Transverse colon (tissue), 4 donors: ENCODE measurements at places on chromosomes 12 and 14.

- no peak for DNase-seq
Measured at GRCh38 chr12:75184516-75184915, 25.1 kb downstream of the KCNC2 start.

DNA sequence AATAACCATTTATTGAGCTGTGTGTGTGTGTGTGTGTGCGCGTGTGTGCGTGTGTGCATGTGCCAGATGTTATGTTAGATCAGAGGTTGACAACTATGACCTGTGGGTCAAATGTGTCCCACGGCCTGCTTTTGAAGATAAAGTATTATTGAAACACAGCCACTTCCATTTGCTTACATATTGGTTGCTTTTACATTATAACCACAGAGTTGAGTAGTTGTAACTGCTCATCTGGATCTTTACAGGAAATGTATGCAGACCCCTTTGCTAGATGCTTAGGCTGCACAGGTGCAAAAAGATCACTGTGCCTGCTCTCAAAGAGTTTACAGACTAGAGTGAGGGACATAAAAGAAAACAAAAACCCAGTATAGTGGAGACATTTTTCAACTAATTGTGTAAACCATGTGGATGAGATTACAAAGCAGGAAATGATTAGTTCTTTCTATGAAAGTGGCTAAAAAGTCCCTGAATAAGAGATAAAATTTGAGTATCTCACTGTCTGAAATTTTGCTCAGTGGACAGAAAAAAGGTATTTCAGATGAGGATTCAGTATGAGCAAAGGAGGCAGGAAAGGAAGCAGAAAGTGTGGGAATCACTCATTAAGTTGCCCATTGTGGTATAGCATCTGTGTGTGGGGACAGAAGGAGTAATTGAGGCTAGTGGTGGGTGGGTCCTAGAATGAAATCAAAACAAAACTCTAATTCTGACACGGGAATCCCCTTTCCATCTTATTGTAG is 188.4 kb downstream of the PAH start:
- no peak for DNase-seq

DNA sequence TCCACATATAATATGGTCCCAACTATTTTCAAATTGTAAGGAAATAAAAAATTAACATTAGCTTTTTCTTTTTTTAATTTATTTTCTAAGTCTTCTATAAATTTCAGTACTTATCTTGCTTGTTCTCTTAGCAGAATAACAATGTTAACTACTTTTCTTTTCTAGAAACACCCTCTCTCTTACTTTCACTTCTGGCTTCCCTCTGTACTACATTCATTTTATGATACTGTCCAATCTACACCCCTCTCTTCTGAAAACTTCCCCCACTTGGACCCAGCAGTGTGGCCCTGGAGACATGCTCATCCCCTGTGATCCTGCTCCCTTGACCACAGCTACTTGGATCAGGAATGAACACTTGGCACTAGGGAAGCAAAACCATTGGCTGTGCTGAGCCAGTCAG is 15.7 kb downstream of the SGPP1 start:
- DNase-seq = no peak

- DNase-seq = no peak
Measured at GRCh38 chr12:7872566-7873319, at the start of gene SLC2A14. Gene SLC2A14, minus strand, starts transcription at chr12:7872915. Its CDS starts 3,035 bp downstream, at chr12:7869880.

- DNase-seq = no peak
Measured at GRCh38 chr12:106126441-106127337, 12.1 kb downstream of the NUAK1 start.

DNA sequence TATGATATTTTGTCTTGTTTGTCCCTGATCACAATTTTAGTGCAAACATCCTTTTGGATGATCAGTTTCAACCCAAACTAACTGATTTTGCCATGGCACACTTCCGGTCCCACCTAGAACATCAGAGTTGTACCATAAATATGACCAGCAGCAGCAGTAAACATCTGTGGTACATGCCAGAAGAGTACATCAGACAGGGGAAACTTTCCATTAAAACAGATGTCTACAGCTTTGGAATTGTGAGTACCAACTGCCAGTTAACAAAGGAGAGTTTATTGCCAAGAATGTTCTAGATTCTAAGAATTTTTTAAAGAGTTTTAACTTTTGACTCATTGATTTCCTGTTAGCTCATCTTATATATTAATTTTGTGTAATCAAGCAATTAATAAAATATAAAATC is 55.4 kb downstream of the IRAK3 start:
- no peak for DNase-seq

- DNase-seq = no peak
Measured at GRCh38 chr14:72576258-72576657, 317.6 kb downstream of the DPF3 start.

DNA sequence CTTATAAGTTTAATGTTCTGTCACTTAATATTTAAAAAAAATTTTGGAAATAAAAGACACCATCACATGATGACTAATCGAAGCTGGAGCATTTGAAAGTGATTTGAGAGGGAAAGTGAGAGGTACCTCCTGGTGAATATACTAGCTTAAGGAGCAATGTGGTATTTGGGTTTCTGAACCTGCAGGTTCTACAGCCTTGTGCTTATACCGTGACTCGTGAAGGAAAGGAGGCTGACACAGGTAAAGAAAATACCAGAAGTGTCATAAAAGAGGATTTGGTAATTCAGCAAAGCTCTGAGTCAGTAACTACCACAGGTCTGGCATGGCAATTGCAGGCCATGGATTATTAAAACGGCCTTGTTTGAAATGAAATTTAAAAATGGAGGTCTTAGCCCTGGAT is 151.0 kb downstream of the SLC38A4 start:
- DNase-seq = no peak

- DNase-seq = no peak
Measured at GRCh38 chr14:73887318-73887616, 608 bp downstream of the ZNF410 start.

DNA sequence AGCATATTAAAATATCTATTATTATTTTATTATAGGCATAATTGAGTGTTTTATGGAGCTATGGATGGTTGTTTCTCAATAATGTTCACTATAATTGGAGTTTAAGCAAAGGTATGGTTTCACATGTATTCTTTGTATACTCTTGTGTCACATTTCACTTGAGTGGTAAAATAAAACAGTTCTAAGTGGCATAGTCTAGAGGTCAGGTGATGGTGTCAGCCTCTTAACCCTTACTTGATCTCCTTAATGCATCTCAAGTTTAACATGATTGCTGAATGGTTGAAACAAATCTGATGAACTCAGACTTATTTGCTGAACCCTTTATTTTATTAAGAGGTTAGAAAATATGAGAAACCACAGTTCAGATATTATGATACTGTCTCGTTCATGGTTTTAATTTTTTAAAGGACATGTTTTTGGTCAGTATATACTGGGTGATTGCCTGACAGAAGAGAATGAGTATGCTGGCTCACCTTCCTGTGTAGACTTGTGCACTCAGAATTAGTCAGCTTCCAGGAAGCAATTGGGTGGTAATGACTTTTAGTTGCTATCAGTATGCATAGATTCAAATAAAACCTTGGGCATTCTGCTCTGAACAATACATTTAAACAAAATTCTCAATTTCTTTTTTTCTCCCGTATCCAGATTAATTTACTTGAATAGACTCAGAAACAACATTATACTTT is 464.6 kb downstream of the PCNX1 start:
- DNase-seq = no peak

- no peak for DNase-seq
Measured at GRCh38 chr12:10214136-10214894, 1.6 kb downstream of the GABARAPL1 start.

DNA sequence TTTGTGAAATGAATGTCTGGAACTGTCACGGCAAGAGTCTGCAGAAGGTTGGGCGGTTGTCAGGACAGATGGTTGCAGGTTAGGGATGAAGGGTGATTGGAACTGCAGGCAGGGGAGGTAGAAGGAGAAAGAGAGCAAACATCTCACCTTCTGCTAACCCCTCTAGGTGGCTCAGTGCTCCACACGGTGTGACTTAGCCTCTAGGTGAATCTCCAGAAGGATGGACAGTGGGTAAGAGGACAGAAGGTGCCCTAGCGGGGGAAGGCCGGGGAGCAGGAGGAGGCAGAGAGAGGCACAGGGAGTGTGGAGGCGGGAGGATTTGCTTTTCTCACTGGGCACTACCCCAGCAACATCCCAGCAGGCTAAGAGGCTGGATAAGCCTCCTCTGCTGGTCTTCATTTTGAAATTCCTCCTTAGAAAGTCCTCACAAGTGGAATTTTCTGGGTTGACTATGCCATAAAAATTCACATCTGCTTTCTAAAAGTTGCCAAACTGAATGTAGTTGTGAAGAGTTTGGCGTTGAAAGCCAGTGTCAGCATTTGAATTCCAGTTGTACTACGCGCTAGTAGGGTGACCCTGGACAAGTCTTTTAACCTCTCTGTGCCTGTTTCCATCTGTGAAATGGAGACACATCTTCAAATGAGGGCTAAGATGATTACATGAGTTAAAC is 10.7 kb upstream of the GPR68 start:
- DNase-seq = no peak

DNA sequence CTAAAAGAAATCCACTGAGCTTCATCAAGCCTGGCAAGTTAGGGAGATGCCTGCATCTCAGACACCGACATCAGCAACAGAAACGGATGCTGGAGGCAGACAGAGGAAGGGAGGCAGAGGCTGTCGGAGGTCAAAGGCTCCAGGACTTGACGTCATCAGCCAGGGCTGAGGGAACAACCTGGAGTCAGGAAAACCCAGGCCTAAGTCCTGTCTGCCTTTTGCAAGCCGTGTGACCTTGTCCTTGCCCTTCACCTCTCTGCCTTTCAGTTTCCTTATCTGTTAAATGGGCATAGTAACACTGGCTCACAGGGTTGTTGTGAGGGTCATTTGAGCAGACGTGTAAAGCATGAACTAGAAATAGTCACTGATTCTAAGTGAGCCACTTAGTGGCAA is 194.2 kb downstream of the BCL11B start:
- DNase-seq = no peak

DNA sequence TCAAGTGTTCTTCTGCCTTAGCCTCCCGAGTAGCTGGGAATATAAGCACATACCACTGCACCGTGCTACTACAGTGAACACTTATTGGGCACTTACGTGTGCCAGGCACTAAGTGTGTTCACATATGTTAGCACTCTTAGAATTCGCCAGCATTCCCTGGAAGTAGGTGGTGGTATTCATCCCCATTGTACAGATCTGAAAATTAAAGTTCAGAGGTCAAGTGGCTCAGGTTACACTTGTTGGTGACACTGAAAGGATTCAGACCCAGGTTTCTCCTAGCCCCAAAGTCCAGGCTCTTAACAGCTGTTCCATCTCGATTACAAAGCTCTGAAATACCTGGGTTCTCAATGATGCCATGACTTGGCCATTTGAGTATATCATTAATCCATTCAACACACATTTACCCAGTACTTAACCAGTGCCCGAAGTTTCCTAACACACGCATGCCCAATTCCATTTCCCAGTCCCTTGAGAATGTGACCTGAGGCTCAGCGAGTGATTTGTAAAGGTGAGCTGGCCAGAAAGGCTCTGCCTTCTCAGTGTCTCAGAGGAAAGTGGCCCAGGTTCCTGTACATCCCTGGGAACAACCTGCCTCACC is 4.8 kb downstream of the MVK start:
- DNase-seq = no peak

DNA sequence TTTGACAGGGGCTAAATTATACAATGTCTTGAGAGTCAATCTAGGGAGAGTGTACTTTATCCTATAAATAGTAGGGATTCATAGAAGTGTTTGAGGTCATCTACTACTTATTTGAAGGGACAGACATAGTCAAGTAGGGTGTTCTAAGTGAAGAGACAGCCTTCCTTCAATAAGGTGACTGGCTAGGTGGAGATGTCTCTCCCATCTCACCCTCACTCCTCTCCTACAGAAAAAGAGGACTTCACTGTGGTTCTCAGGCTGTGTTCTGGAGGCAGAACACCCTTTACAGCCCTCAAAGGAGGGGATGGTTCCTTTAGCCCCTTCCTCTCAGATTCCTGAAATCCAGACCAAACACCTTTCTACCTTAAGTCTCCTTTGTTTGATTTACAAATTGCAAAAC is 2.8 kb upstream of the NFE2 start:
- no peak for DNase-seq

- no peak for DNase-seq
Measured at GRCh38 chr12:67070604-67071003, 198.6 kb upstream of the CAND1 start.

DNA sequence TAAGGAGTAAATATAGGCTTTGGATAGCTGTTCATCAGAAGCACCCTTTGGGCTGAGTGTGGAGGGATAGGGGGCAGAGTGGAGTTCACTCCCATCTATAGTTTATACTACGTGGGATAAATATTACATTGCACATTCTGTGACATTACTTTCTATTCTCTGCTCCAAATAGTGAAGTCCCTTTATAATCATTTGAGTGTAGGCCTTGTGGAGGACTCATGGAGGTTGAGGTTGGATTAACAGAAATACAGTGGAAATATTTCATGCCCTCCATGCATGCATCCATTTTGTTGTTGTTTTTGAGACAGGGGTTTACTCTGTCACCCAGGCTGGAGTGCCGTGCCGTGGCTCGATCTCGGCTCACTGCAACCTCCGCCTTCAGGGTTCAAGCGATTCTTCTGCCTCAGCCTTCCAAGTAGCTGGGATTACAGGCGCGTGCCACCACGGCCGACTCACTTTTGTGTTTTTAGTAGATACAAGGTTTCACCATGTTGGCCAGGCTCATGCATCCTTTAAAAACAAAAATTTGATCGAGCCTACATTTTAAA is 1.4 kb downstream of the CHPT1 start:
- no peak for DNase-seq

DNA sequence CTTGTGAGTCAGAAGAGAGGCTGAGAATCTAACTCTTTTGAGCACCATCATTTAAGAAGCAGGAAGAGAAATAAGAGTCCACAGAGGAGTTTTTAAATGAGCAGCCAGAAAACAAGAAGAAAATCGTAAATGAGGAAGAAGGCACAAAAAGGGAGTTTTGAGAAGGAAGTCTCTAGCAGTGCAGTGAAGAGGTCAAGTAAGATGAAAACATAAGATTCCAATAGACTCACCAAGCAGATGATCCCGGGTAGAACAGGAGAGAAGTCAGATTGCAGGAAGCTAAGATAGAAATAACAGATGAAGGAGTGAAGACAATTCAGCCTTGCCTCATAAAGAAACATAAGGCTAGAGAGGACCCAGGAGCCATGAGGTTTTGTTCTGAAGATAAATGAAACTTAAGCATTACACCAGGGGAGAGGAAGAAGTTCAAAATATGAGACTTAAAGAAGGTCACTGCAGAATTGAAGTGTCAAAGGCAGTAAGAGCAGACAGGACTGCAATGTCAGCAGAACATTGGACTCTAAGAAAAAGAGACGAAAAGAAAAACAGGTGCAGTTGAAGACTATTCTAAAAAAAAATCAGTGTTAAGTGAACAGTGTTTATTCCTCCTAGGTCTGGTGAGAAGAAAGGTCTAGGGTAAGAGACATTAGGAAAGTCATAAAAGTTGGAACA is 229.0 kb downstream of the SEC23A start:
- DNase-seq = no peak

- DNase-seq = no peak
Measured at GRCh38 chr12:25723336-25723735, 170.3 kb upstream of the LMNTD1 start.
